ENCODE measurements at places on chromosomes 12 and 14.

GRCh38 chr14:54881761-54882401, 20.7 kb downstream of the GCH1 start:
- DNase-seq: peak; percentile 53

DNA sequence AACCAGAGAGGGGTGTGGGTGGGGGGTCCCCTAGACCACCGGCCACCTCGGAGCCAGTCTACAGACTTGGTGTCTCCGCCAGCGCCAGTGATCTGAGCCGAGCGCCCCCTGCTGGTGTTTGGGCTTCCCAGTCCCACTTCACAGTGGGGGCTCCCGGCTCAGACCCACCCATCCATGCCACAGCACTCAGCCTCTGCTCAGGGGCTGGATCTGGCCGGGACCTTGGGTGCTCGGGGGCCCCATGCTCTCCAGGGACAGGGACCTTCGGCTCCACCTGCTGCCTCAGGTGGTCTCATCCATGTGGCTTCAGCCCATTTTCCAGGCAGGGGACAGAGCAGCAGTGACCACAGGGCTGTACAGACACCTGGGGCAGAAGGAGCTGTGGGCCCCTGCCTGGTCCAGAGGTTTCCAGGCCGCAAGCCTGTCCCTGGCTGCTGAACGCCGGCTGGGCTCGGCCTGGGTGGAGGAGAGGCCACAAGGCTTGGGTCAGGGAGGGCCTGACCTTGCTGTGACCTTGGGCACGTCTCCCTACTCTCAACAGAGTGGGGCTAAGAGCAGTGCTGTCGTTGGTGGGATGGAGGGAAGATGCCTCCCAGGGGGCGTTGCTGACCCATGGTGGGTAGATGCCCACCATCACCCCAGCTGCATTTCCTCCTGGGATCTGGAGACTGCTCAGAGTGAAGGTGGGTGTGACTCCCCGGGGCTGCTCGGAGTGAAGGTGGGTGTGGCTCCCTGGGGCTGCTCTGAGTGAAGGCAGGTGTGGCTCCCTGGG, 86.3 kb downstream of the KIF26A start:
- DNase-seq: peak; percentile 68

DNA sequence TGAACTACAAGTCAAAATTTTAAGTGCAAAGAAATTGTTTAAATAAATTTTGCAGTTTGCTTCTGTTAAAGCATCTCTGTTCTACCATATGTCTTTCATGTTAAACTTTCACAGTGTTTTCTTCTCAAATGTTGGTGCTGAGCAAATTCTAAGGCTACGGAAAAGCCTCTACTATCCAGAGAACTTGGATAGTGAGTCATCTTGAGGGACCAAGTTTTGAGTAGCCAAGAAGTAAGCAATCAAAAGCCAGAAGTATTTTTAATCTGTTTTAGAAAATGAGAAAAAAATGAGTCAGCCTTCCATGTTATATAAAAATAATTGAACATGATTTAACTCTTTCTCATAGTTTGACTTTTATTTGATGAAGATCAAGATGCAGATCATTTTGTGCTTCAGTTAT, 3.3 kb downstream of the BRMS1L start:
- no peak for DNase-seq

GRCh38 chr14:73227812-73228781, 9.2 kb upstream of the PAPLN start:
- no peak for DNase-seq

GRCh38 chr14:35395283-35395682, 9.3 kb downstream of the NFKBIA start:
- DNase-seq: no peak

DNA sequence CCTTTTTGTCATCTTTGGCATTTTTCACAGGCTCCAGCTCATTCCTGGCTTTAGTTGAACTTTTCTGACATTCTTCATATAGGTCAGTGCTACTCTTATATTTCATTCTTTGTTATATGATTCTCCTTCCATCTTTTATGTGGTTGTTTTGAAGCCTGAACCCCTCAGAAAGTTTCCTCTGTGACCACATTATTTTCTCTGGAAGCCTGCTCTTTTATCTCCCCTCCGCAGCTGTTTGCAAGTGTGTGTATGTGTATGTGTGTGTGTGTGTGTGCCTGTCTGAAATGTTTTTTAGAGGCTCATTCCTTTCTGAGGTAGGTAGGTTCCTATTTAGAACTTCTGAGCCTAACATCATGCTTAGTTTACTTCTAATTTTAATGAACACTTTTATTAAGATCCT, 47.6 kb downstream of the ANO4 start:
- DNase-seq: no peak

- DNase-seq: no peak
These were observed 5.0 kb downstream of the REM2 start for GRCh38 chr14:22887990-22888378.

DNA sequence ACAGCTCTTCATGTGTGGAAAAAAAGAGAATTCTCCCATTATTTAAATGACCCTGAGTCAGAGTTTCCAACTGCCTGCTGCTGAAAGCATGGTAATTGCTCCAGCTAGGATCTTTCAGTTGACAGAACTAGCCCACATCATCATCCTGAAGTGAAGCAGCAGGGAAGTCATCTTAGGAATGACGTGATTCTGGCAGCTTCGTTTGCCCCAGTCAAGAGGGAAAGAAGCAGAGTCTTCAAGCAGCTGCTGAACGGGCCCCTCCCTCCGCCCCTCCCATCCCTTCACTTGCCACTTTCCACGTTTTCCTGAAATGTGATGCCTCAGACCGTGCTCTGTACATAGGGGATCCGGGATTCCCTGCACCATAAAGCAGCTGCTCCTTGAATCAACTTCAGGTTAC, 455.0 kb upstream of the TMEM132C start:
- DNase-seq: no peak

- DNase-seq: no peak
These were observed 300.7 kb upstream of the SEL1L start for GRCh38 chr14:81834308-81834707.

DNA sequence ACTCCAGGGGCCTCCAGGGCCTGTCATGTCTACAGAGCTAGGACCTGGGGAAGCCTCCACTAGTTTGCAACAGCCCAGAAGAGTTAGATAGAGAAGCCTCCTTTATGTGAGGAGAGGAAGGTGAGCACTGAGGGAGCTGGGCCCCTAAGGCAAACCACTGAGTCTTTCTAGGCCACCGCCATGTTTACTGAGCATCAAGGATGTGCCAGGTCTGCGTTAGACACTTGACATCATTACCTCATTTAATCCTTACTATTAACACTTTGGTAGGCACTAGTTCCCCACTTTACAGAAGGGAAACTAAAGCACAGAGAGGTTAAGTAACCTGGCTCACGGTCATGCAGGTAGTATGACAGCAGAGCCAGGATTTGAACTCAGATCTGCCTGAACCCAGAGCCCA, 12.9 kb downstream of the CTDSP2 start:
- DNase-seq: no peak

DNA sequence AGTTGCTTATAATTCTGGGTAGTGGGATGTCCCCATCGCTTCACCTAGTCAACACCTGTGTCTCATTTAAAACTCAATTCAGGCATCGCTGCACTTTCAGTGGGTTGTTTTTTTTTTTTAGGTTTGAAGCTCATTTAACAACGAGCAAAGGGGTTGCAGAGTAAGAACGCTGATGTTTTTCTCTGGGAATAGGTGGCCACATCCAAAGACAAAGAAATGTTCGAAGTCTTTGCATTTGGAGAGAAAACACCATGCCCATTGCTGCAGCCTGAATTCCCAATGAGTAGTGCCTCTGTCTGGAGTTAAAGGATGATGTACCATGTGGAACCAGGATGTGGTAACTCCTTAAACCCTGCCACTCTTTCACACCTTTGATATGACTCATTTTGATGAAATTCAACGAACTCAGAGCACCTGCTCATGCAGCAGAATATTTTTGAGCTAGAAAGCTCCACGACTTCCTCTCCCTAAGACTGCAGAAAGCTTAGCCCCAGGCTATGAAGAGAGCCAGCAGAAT, 35.1 kb upstream of the BATF start:
- DNase-seq: no peak

- DNase-seq: no peak
These were observed 79.9 kb upstream of the BBS10 start for GRCh38 chr12:76428117-76428516.

GRCh38 chr12:62575036-62575435, 108.4 kb downstream of the MON2 start:
- DNase-seq: no peak

DNA sequence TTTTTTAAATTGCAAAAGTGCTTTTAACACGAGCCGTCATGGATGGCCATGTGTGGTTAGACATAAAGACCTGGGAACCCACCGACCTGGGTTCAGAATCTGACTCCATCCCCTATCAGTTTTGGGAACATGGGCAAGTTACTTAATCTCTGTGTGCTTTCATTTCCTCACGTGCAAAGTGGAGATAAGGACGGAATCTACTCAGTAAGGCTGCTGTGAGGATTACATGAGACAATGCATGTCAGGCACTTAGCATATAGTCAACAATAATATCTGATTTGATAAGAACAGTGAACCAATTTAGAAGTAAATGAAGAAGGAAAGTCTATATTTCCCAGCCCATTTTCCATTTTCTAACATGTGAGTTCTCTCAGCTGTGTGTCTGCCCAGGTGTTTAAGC, 235.4 kb downstream of the SUDS3 start:
- no peak for DNase-seq

DNA sequence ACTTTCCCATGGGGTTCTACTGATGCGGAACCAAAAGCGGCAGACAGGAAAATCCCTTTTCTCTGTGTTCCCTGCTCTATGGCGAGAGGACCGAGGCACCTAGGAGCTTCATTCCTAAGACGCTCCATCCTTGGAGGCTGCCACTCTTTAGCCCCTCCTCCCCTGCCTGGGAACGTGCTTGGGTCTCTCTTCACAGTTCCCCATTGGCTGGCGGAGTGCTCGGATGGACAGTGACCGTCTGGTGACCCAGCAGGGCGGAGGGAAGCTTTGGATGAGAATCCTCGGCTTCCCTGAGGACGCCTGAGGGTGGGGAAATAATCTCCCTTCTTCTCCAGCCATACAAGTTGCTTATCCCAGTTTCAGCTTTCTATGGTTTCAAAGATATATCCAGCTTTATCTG, 37.3 kb downstream of the KCNA5 start:
- no peak for DNase-seq

- no peak for DNase-seq
These were observed 181.7 kb downstream of the PLCZ1 start for GRCh38 chr12:18556161-18556560.

DNA sequence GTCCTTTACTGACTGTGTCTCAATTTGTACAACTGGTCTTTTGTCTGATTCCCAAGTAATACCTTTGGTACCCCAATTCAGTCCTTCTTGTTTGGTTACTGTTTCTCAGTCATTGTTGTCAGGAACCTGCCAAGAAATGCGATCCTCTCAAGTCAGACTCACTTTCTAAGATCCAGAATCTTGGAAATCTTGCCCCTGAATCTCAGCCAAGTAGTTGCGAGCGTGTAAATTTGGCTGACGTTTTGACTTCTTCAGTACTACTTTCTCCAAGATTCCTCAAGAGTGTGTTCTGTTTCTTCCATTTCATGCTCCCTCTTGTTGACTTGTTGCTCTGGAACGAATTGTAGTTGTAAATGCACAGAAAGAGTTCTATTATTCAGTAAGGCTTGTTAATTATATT, 114.0 kb downstream of the MSRB3 start:
- no peak for DNase-seq

DNA sequence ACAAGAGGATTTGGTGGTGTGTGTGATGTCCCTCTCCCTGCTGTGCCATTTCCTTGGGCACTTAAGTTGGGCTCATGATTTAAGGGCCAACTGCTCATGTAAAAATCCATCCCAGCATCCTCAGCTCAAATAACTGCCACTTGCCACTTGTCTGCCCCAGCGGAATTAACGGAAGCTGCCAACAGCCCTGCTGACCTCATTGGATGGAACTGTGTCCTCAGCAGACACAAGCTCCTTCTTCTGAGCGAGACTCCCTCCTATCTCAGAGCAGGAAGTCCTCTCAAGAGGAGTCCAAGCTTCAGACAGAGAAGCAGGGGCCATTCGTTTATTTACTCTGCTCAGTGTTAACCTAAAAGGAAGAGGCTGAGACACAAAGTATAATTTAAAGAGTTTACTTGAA, 29.6 kb upstream of the PRMT8 start:
- DNase-seq: no peak

- DNase-seq: no peak
These were observed 15.9 kb downstream of the PIK3C2G start for GRCh38 chr12:18277196-18277595.

DNA sequence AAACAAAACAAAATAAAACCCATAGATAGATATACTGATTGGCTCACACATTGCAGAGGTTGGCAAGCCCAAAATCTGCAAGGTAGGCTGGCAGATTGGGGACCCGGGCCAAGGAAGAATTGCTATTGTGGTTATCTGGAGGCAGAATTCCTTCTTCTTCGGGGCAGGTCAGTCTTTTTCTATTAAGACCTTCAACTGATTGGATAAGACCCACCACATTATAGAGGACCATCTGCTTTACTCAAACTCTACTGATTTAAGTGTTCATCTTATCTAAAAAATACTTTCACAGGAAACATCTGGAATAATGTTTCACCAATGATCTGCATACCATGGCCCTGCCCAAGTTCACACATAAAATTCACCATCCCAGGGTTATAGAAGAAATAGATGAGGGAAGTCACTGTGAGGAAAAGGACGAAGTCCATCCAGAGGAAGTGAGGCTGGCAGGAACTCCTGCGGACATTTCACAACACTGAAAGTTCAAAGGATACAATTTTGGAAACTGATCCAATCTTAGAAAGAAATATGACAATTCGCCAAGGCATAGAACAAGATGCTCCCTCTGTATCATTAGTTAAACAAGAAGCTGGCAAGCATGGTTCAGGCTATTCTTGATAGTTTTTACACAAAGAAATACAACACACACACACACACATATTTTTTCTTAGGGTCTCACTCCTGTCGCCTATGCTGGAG, 127.6 kb upstream of the MED13L start:
- no peak for DNase-seq

DNA sequence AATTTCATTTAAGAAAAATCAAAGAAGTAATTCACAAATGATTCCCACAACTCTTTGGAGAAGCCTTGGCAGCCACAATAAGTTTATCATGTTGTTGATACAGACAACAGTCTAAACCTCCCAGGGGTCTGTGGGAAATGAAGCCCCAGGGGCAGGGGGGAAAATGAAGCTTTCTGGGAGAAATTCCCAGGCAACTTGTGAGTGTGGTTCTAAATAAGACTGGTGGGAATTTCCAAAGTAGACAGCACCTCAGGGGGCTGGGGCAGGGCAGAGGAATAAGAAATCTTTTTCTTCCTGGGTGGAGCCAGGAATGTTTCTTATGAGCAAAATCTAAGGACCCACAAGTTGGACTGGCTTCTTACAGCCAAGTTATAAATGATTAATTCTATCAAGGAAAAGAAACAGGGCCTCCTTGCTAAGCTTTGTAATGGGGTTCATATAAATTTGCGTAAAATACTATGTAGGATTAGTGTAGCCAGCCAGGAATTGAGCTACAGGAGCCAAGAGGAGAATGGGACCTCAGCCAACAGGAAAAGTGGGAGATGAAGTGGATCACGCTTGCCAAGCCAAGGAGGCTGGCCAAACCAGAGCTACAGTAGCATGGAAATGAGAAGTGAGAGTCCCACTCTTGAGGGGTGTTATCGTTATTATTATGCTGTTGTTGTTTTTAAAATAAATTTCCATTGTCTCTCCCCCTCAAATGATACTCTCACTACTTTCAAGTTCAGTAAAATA, 182.9 kb upstream of the FAR2 start:
- no peak for DNase-seq
